ENCODE measurements at places on chromosomes 11 and 22.

- peak; percentile 15 for DNase-seq
These were observed 91.6 kb upstream of the PARVA start for GRCh38 chr11:12285811-12286222.

- no peak for DNase-seq
These were observed 77.9 kb upstream of the OR5AK2 start for GRCh38 chr11:56910785-56911184.

DNA sequence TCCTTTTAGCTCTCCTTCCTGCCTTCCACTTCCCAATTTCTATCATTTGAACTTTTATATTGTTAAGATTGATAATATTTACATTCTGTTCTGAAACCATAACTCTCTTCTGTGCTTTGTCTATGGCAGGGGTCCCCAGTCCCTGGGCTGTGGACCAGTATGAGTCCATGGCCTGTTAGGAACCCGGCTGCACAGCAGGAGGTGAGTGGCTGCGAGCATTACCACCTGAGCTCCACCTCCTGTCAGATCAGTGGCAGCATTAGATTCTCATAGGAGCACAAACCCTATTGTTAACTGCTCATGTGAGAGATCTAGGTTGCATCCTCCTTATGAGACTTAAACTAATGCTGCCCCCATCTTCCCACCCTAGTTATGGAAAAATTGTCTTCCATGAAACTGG lies 48.4 kb upstream of the HEPHL1 start:
- no peak for DNase-seq

GRCh38 chr22:23042179-23042578 lies 28.1 kb upstream of the GNAZ start:
- DNase-seq: no peak

GRCh38 chr11:40513281-40513680 lies 946.2 kb downstream of the LRRC4C start:
- DNase-seq: no peak

DNA sequence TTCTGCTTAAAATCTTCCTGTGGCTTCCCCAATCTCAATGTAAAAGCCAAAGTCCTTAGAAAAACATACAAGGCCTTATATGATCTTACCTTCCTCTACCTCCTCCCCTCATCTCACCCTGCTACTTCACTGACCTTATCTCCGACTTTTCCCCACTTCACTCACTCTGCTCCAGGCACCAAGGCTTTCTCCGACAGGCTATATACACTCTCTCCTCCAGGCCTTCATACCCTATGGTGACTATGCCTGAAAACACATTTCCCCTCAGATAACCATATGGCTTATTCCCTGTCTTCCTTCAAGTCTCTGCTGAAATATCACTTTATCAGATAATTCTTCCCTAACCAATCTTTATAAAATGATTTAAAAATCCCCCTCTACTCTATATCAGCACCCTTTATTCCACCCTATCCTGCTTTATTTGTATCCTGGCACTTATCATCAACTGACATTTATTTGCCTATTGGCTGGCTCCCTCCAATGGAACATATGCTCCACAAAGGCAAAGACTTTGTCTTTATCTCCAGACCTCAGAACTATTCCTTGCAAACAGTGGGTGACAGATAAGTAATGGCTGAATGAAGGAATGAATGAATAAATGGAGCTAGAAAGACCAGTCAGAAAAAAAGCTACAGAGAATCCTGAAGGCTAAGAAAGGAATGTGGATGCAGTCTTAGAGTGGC lies 52.7 kb downstream of the PAK1 start:
- no peak for DNase-seq

DNA sequence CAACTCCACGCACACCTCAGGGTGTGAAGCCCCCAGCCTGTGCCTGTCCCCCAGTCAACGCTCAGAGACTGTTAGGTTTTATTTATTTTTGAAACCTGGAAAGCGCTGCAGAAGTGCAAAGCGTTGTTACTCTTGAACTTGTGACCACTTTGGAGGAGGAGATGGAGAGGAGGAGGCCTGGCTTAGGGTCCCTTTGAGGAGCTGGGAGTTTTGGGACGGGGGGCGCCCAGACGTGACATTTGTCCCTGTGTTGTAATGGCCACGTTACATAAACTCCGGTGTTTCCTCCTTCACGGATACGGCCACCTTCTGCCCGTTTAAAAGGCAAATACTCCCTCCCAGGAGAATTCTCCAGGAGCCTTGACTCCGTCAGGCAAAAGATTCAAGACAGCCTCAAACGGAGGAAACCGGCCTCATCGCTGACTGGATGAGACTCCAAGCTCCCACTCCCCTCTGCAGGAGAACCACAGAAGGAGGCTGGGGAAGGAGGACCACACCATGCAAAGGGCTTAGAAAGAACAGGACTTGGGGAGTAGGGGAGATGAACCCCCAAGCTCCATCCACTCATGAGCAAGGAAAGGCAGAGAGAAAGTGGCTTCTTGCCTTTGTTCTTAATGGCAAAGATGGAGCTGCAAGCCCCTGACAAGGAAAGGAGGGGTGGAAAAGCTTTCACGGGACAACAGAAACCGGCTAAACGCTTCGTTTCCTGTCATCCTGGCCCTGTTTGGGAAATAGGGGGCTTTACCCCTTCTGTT lies 630 bp downstream of the PIK3IP1 start:
- no peak for DNase-seq

DNA sequence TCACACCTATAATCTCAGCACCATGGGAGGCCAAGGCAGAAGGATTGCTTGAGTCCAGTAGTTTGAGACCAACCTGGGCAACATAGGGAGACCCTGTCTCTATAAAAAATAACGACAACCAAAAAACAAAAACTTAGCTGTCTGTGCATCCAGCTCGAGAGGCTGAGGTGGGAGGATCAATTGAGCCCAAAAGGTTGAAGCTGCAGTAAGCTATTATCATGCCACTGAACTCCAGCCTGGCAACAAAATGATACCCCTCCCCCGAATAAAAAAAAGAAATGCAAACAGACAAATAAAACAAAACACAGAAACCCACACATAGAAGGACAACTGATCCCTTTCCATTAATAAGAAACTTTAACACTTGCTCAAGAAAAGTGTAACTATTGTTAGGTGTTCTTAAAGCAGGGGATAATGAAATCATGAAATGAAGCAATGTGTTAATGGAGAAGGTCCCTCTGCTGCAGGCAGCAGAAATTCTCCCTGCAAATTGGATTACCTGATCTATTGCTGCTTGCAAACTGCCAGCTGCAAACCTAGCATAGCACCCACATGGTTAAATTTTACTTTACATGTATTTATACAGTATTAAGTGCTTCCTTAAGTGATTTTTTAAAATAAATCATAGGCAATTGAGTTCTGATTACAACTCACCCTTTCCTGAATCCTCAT lies 226.3 kb downstream of the SBF2 start:
- DNase-seq: no peak

- DNase-seq: peak; percentile 65
These were observed 68.6 kb upstream of the ATXN10 start for GRCh38 chr22:45602824-45603595.

Measured in common myeloid progenitor, CD34-positive (primary cell).